ENCODE measurements at places on chromosomes 4 and X.

DNA sequence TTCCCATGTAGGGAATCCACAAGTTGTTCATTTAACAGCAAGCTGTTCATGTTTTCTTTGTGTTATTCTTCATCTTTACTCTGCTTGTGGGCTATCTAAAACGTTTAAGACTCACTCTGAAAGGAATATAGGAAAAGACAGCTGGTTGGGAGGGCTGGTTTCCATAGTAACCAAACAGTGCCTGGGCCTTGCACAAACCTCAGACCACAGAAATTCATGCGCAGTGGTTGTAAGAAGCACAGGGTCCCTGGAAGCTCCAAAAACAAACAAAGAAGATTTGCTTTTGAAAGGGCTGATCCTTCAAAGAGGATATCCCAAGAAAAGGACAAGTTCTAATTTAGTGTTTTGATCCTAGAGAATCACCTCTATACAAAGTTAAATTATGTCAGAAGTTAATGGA is 7.8 kb downstream of the SERTM2 start:
- DNase-seq, result no peak

- DNase-seq, result no peak
These were observed 138.3 kb downstream of the GRIA2 start for GRCh38 chr4:157358851-157359250.

DNA sequence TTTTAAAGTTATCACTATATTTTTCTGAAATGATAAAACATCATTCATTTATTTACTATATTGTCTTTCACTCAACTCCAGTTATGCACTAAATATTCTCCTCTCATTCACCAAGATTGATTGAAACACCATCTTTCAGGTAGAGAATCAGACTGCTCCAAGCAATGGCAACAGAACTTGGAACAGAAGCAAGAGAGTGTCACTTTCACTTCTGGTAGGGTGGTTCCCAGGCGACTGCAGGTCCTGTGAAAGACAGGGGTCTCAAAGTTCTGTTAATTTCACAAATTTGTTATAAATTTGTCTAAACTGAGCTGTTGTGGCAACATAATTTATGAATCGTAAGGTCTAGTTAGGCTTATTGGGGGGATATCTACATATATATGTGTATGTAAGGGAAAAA is 47.8 kb downstream of the RHOH start:
- no peak for DNase-seq

- no peak for DNase-seq
These were observed 78.7 kb downstream of the GALNT7 start for GRCh38 chr4:173247321-173247720.

DNA sequence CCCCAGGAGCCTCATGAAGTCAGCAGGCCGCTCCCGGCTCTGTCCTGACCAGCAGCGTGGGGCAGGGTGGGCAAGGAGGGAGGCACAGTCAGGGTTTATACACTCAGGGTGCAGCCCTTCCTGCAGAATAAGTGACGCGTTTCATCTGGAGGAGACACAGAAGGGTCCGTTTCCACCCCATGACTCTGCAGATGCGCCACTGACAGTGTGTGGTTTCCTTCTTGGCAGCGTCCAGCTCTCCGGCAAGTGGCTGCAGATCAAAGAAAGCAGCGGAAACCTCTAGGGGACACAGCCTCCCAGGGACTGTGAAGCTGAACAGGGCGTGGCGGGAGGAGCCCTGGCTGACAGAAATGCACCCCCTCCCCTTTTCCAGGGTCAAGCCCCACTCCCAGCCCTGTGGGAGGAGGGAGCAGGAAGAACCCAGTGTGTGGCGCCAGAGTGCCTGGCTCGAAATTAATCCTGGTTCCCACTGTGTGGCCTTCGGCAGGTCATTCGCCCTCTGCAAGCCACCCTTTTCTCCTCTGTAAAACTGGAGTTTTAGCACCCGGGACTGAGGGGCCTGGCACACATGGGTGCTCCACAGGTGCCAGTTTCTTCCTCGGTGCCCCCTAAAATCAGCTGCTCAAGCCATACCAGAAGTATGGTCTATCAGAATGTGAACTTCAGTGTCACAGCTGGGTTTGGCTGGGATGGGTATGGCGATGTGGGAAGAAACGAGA is 17.3 kb upstream of the TBC1D14 start:
- no peak for DNase-seq

GRCh38 chr4:145681956-145682355 is 2.0 kb downstream of the C4orf51 start:
- DNase-seq, result no peak

DNA sequence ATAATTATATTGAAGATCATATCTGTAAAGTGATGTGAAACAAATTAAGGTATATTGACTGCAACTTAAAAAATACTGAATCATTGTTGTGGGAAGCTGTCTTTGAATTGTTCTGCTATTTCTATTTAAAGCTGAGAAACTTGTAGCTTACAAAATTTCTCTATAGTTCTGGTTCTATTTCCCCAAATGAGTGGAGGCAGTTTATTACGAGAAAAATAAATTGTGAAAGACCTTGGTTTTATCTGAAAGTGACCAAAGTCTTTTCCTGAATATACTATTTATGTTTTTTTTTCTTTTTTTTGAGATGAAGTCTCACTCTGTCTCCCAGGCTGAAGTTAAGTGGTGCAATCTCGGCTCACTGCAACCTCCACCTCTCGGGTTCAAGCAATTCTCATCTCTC is 165.4 kb downstream of the SH3BGRL start:
- DNase-seq, result no peak

Data from stimulated activated CD4-positive, alpha-beta T cell treated with anti-CD3 and anti-CD28 coated beads, Interleukin-1b, Interleukin-23, amount 100 ng/mL, for 1 hour (primary cell).